HTR-8/SVneo (cell line): ENCODE measurements at places on chromosomes 1 and 21.

DNA sequence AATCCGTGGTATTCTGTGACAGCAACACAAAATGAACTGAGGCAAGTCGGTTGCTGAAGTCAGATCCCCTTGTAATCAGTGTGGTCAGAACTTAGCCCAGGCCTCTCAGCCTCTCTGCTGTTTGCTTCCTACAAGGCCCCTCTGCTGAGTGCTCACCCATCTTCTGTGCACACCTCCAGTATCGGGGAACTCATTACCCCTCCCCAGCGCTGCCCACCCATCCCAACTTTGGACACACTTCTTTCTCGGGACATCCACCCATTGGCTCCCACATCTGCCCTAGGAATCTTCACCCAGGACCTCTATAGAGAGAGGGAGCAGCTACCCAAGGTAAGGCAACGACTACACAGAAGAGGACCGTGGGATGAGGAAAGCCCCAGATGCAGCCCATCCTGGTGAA is 217.5 kb downstream of the MATN1 start:
- DNase-seq, result no peak

DNA sequence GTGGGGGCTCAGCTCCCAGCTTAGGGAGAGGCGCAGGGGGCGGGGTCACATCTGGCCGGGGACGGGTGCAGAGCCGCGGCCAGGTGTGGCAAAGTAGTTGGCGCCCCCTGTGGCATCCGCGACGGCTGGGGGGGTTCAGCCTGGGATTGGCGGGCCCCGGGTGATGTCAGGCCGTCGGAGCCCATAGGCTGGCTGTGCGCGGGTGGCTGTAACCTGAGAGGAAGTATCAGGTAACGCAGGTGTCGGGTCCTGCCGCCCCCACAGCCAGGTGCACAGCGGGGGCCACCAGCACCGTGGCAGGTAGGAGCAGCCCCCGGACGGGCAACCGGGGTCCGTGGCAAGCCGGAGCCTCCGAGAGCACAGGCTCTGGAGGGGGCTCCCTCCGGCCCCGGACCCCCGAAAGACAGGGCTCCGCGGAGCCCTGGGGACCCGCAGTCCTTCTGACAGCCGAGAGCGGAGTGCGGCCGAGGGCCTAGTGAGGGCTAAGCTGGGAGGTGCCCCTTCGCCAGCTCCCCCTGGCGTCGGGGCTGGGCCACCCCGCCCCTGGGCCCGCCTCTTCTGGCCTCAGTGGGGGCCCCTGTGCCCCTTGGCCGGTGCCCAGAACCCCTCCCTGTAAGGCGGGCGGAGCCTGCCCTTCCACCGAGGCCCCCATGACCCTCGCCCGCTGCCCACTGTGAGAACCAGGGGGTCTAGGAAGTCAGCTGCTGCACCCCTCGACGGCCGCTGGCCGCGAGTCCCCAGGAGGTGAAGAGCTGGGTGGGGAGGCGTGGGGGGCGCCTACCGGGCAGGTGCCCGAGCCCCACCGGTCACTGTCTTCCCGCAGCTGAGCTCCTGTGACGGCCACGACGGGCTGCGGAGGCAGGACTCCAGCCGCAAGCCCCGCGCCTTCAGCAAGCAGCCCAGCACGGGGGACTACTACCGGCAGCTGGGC is 17.9 kb downstream of the TNFRSF25 start:
- no peak for DNase-seq

GRCh38 chr1:22731924-22732720 is 21.5 kb downstream of the EPHB2 start:
- no peak for DNase-seq

DNA sequence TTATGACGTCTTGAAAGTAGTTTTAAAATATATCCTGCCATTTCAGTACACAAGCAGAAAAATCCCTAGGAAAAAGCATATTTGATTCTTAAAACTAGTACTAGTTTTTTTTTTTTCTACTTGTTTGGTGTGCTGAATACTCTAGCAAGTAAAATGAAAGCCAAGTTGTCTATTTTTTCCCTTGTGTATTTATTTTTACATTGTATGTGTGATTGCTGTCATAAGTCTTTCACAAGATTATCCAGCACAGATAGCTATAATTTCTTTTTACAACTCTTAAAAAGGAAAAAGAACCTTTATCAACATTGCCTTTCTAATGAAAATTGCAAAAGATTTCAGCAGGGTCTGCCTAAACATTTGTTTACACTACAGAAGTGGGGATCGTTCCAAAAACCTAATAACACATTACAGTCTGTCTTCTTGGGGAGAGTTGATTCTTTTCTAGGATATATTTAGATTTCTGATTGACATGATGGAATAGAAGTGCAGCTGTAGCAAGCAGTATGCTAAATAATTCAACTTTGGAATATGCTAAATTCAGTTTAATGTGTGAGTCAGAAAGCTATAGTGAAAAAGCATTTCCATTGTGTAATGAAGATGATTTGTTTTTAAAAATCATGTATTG is 2.5 kb downstream of the DR1 start:
- no peak for DNase-seq

- DNase-seq, result no peak
These were observed 129.2 kb upstream of the PROX1 start for GRCh38 chr1:213858581-213858980.

GRCh38 chr1:234143681-234144080 is 229.6 kb upstream of the COA6 start:
- no peak for DNase-seq

GRCh38 chr1:45187725-45188124 is 18.7 kb downstream of the ZSWIM5 start:
- no peak for DNase-seq

DNA sequence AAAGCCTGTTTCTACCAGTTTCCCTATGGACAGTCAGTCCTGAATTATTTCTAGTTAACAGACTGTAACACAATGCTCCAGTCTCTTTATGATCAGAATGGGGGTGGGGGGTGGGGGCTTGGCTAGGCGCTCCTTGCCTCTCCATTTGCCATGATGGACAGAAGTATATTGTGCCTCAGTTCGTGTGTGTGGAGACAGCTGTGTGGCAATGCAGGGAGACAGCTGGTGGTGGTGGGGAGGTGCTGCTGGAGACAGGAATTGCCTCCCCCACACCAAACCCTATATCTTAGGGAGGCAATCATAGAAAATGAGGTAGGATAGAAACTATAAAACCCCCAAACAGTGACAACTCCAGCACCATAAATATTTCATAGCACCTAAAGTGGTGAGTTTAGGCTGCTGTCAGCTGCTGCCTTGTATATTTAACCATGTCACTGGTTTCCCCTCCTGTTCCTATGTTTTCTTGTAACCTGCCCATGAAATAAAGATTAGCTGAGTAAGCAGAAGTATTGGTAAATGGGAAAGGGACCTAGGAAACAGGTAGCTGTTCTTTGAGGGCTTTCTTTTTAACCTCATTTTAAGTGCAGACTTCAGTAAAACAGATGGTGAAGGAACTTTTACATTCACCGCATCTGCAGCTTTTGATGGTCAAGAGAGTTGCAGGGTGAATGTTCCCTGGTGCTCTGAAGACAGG is 3.4 kb downstream of the PLXNA2 start:
- DNase-seq, result no peak

DNA sequence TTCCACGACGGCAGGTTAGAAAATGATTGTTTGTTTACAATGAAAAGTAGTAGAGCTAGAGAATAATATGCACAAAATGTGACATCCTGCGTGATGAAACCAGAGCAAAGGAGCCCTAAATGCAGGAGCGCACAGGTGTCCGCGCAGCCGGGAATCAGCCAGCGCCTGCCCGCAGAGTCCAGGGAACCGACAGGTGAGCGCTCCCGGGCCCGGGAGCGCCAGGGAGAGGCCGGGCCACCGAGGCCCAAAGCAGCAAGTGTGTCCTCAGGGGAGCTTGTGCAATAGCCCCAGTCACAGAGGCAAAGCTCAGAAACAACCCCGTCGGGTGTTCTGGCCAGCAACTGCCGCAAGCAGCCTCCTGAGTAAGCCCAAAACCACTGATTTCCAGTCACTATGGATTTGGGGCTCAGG is 789 bp upstream of the GALE start:
- no peak for DNase-seq

DNA sequence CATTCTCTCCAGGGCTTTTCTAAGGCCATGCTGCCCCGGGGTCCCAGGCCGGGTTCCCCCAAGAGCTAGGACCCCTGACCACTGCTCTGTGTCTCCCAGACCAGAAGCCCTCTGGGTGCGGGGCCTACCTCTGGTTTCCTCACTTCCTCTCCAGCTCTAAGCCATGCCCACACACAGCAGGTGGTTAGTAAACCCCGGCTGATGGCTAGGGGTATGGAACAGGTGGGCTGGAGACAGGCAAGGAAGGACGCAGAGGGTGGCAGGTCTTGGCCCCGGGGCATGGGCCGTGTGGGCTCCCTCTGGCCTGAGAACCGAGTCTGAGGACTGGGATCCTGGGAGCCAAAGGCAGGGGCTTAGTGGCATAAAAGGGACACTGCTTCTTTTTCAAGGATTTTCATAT is 15.9 kb upstream of the PLCH2 start:
- DNase-seq, result no peak

DNA sequence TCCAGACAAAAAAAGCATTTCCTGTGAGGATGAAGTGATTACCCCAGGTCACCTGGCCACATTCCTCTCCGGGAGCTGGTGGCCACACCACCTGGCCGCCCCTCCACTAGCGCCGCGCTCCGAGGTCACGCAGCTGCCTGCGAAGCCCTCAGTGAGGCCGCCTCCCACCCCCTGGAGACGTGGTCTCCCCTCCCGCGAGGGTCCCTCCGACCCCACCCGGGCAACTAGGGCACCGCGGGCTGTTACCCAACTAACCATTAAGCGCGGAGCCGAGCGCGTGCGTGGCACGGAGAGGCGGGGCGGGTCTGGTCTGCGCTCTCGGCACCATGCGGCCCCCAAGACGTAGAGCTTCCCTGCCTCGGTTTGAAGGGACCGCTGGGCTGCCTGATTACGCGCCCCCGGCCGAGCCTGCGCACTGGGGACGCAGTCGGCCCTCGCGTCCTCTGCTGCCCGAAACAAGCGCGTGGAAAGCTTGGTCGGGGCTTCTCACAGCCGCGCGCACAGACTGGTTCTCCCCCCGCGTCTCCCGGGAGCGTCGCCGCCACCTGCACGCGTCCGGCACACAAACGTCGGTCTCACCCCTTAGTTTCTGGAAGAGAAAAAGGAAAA is 106.5 kb downstream of the SLC16A1 start:
- DNase-seq, result peak; percentile 51

DNA sequence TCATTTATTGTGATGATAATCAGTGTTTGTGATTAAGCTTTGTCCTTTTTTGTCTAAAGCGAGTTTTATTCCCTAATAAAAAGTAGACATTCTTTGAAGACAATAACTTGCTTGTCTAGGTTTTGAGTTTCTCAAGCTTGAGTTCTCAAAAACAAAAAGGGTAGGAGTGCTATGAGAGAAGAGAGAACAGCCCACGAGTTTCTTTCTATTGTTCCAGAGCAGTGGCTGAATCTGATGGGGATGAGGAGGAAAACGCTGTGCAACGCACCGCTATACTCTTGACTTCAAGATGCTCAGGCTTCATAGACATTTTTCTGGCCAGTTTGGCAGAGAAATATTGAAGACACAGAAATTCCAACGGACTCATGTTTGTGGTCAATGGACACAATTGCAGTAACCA is 669.8 kb upstream of the B3GALT2 start:
- no peak for DNase-seq

GRCh38 chr1:145730900-145731299 is 11.6 kb downstream of the CD160 start:
- DNase-seq, result no peak

DNA sequence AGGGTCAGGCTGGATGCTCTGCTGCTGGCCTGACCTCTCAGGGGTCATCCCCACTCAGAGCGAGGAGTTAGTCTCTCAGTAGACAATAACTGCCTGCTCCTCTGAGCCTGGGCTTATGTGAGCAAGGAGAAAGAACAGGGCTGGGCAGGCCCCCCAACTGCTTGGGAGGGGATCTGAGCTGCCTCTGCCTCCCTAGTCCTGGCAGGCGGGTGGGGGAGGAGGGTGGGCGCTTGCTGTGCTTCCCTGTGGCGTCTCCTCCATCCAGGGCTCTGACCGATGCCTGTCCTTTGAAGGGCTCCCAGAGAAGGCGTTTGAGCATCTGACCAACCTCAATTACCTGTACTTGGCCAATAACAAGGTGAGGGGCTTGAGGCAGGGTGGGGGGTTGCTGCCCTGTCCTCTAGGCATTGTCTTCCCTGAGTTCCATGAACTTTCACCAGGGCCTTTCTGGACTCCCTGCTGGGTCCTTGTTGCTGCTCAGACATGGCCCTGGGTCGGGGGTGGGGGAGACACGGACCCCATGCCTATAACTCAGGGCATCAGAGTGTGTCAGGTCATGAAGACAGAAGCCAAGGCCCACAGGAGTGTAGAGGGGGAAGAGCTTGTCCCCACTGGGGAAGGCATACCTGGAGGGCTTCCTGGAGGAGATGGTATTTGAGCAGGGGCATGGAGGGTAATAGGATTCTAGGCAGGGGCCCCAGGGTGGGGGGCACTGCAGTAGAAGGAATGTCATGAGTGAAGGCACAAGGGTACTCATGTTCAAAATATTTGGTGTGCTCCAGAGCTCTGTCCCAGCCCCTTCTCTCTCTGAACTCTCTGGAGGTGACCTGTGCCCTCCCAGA is 12.5 kb downstream of the PODN start:
- no peak for DNase-seq

DNA sequence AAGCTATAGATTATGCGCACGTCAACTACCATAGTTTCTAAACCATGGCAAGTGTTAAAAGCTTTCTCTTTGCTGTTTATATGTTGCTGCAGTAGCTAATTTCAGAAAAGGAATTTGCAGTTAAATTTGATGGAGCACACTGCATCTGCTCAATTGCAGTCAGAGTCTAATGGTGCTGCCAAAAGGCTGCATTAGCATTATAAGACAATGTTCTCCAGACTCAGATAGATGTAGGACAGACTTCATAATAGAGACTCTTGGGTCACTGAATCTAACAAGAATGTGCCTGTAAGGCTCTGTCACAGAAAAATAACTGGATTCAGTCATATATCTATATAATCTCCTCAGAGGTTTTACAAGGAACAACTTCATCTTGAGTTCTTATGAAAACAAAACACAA is 198.3 kb downstream of the OLFM3 start:
- DNase-seq, result no peak

DNA sequence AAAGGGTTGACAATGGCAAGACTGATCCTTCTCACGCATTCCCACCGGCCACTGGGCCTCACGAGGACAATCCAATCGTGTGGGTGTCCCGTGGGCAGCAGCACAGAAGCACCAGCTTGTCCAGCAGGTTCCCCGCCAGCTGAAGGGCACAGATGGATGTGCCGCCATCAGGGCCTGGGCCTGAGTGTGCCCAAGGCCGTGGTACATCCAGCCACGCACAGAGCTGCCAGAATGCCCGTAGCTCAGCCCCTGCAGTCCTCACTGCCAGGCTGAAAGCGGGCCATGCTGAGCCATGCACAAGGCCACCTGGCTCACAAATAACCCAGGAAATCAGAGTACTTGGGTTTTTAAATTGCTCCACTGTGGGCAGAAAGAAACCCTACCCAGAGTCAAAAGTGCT is 7.0 kb downstream of the NPHP4 start:
- DNase-seq, result no peak
